ENCODE measurements at places on chromosomes 6 and 20. TPM values are rescaled to one million over a fixed set of nuclear protein-coding genes. Genes with fewer than 3 reads are reported as not detected.

The MCCD1 gene
- total RNA-seq: not detected

The WFDC12 gene
- not detected for total RNA-seq

The CNR1 gene
- not detected for total RNA-seq

The IPCEF1 gene
- 0.44 TPM for total RNA-seq

The HRH3 gene
- not detected for total RNA-seq

The WFDC2 gene
- 17.7 TPM for total RNA-seq

The SOX4 gene
- 49.8 TPM for total RNA-seq

The ZSWIM3 gene
- total RNA-seq: 2.9 TPM

The COL10A1 gene
- total RNA-seq: not detected

The DPPA5 gene
- total RNA-seq: not detected

The CCR6 gene
- total RNA-seq: 0.05 TPM

The AIF1 gene
- total RNA-seq: not detected

The MOXD1 gene
- total RNA-seq: not detected

The CD83 gene
- total RNA-seq: 0.73 TPM

The CRISP3 gene
- total RNA-seq: not detected

The GDAP1L1 gene
- total RNA-seq: not detected
